KBM-7 (cell line): ENCODE measurements at places on chromosomes 2 and 18.

DNA sequence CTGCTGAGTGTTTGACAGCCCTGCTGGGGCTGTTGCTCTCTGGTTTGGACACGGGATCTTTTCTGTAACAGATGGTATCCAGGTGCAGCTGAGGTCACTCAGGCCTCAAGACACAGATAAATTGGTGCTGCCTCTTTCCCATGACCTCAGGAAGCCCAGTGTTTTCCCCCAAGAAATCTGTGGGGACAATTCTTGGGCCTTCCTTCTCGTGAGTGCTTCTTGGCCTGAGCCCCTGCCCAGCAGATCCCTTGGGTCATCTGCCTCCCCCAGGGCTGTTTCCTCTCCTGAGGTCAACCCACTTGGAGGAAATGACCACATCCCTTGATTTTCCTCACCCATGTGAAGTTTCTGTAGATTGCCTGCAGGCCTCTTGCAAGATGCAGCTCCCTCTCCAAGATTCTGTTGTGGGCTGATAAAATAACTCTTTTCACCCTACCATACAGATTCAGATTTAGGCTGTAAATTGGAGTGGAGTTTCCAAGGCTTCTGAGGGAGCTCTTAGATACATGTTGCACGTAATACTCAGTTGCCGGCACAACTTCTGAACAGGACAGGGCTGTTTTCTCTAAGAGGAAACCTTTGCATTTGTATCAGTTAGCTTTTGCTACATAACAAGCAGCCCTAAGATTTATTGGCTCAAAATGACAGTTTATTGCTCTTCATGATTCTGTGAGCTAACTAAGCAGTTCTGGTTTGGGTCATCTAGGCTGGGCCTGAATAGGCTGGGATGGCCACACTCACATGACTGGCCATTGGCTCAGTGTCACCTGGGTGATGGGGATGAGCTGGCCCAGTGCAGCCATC lies 13.1 kb downstream of the ZAP70 start:
- DNase-seq: no peak

DNA sequence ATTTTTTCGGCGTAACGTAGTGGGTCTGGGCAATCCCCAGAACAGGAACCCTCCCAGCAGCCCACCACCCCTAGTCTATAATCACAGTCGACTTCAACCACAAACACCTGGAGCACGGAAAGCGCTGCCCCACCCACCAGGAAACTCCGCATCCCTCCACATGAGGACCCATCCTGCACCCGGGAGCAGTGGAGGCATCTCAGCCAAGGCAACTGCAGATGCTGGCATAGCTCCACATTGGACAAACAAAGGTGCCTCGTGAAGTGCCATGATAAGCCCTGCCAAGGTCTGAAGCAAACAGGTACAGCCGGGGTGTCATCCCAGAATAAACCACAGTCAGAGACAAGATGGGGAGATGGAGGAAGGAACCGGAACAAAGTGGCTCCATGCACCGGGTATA lies 24.3 kb upstream of the COPS8 start:
- DNase-seq: no peak

DNA sequence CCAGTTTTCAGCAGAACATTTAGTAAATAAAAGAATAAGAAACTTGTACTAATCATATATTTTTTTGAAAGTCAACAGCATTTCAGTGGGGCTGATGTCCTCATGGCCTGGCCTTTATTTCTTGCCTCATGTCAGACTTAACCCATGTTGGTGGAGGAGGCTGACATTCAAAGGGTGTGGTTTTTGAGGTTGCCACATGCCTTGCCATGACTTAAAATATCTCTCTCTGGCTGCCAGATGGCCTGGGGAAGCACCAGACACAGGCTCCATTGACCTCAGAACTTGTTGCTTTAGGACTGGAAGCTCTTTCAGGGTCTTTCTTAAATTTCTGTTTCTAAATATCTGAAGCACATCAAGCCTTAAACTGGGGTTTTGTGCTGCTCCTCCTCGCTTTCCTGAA lies 32.5 kb upstream of the CD28 start:
- DNase-seq: peak; percentile 3

DNA sequence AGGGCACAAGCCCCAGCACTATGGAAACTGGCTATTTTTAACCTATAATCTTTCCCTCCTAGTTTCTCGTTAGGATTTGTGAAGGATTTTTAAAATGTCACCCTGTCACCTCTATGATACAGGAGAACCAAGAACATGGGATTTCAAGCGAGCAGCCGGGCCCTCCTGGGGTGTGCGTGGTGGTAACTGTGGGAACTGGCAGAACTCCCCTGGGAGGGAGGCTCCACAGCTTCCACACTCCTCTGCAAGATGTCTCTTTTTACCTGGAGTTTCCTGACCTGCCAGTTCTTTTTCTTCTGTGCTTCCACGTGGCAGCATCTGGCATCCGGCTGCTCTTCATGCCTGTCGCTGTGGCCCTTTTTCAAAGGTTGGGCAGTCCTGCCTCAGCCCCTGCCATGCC lies 386.3 kb upstream of the MYT1L start:
- no peak for DNase-seq

GRCh38 chr2:12032398-12032797 lies 286.0 kb downstream of the LPIN1 start:
- no peak for DNase-seq

GRCh38 chr2:227460070-227460485 lies 11.9 kb upstream of the AGFG1 start:
- DNase-seq: peak; percentile 43

DNA sequence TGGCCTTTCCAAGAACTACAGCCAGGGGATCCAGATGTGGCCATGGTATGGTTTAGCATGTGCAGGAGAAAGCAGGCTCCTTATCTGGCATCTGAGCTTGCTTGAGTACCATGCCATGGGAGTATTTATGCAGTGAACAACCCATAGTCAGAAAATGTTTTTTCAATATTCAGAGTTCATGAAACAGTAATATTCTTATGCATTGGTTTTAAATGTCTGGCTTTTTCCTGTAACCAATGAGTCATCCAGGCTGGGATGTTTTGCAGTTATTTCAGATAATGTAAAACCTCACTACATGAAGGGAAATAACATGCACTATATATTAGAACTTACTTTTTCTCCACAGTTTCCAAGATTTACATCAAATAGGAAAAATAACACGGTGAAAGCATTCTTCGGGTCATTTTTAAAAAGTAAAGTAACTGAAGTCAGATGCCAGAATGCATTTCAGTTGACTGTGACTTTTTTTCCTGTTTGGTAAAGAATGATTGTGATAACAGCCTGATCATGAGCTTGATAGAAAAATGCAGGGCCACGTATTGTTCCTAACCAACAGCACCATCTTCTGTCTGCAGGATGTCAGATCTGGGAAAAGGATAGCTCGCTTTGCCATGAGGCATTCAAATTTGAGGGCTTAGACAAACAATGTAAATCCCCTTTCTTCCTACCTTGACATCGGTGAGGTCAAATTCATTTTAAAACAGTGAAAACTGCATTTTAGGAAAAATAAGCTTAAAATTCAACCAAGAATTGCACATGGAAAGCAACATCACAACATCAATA lies 152.8 kb downstream of the DSC3 start:
- peak; percentile 2 for DNase-seq
